Regular cardiac myocyte (primary cell): ENCODE measurements at places on chromosomes 6 and 20. TPM values are rescaled to one million over a fixed set of nuclear protein-coding genes. Genes with fewer than 3 reads are reported as not detected.

Gene ZNF311
- 0.96 and 2.3 TPM in 2 replicates for total RNA-seq

Gene PPP1R14C
- total RNA-seq = 0.38 and 2.5 TPM in 2 replicates

Gene RTF2
- total RNA-seq = 85.7 and 99.5 TPM in 2 replicates

Gene GABRR2
- total RNA-seq = 0.19 and 0.56 TPM in 2 replicates

Gene TEAD3
- total RNA-seq = 5.4 and 6.9 TPM in 2 replicates

Gene KIAA1755
- 2.5 and 3.1 TPM in 2 replicates for total RNA-seq

Gene GCNT2
- total RNA-seq = 0.19 and 1.4 TPM in 2 replicates

Gene SLC17A2
- not detected in 2 replicates for total RNA-seq

Gene BPIFA1
- total RNA-seq = not detected in 2 replicates

Gene CTAGE9
- total RNA-seq = not detected in 2 replicates

Gene C6orf120
- total RNA-seq = 44.7 and 44.8 TPM in 2 replicates

Gene DACT2
- total RNA-seq = 2.7 and 10.4 TPM in 2 replicates

Gene ALDH8A1
- total RNA-seq = 0.38 and 0.85 TPM in 2 replicates

Gene MATN4
- total RNA-seq = 0.19 TPM in 1 of 2 replicates, not detected in the other

Gene TRIM40
- total RNA-seq = not detected in 2 replicates

Gene CNR1
- under 0.01 and 0.28 TPM in 2 replicates for total RNA-seq

Gene KIF13A
- 56.2 and 73.9 TPM in 2 replicates for total RNA-seq

Gene SLC24A3
- total RNA-seq = 0.77 and 1.4 TPM in 2 replicates

Gene CAP2
- total RNA-seq = 17.2 and 17.8 TPM in 2 replicates

Gene SLPI
- total RNA-seq = 0.58 TPM in 1 of 2 replicates, not detected in the other

Gene DCDC2
- 1.5 and 1.7 TPM in 2 replicates for total RNA-seq

Gene ZNF165
- total RNA-seq = 0.38 and 0.56 TPM in 2 replicates

Gene FAM209B
- not detected in 2 replicates for total RNA-seq

Gene SPDEF
- total RNA-seq = under 0.01 TPM in 1 of 2 replicates, not detected in the other

Gene KIAA0408
- total RNA-seq = 0.38 and 0.85 TPM in 2 replicates

Gene TFEB
- total RNA-seq = 3.4 and 5.0 TPM in 2 replicates

Gene PTCRA
- 0.19 TPM in 1 of 2 replicates, not detected in the other for total RNA-seq

Gene SPATS1
- not detected in 2 replicates for total RNA-seq

Gene SGK2
- total RNA-seq = 0.28 TPM in 1 of 2 replicates, not detected in the other

Gene OR2H2
- not detected in 2 replicates for total RNA-seq

Gene SLA2
- total RNA-seq = under 0.01 TPM in 1 of 2 replicates, not detected in the other

Gene ASIP
- total RNA-seq = not detected in 2 replicates

Gene C20orf144
- 0.19 and 0.28 TPM in 2 replicates for total RNA-seq

Gene XKR7
- total RNA-seq = under 0.01 TPM in 1 of 2 replicates, not detected in the other
